ENCODE measurements at places on chromosomes 4 and X. TPM values are rescaled to one million over a fixed set of nuclear protein-coding genes. Genes with fewer than 3 reads are reported as not detected.
A peak's percentile ranks its signal among the peaks of the same experiment; 100 is the strongest.

MRPS18C gene
- polyA plus RNA-seq: 56.0 TPM

NDP gene
- polyA plus RNA-seq: not detected

- DNase-seq: no peak
These were observed 47.3 kb downstream of the ARHGAP24 start for GRCh38 chr4:85522277-85522676.

HTN3 gene
- not detected for polyA plus RNA-seq

GLRA3 gene
- polyA plus RNA-seq: not detected

USP26 gene
- polyA plus RNA-seq: not detected

SLC16A2 gene
- polyA plus RNA-seq: 2.2 TPM

DNA sequence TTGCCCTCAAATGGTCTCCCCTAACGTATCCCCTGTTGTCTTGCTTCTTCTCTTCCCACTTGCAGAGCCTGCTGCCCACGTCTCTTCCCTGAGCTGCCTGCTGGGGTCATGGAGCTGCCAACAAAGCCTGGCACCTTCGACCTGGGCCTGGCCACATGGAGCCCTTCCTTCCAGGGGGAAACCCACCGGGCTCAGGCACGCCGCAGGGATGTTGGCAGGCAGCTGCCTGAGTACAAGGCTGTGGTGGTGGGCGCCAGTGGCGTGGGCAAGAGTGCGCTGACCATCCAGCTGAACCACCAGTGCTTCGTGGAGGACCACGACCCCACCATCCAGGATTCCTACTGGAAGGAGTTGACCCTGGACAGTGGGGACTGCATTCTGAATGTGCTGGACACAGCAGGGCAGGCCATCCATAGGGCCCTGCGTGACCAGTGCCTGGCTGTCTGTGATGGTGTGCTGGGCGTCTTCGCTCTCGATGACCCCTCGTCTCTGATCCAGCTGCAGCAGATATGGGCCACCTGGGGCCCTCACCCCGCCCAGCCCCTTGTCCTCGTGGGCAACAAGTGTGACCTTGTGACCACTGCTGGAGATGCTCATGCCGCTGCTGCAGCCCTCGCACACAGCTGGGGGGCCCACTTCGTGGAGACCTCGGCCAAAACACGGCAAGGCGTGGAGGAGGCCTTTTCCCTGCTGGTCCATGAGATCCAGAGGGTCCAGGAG, 2.9 kb downstream of the ERAS start:
- DNase-seq: no peak

DNA sequence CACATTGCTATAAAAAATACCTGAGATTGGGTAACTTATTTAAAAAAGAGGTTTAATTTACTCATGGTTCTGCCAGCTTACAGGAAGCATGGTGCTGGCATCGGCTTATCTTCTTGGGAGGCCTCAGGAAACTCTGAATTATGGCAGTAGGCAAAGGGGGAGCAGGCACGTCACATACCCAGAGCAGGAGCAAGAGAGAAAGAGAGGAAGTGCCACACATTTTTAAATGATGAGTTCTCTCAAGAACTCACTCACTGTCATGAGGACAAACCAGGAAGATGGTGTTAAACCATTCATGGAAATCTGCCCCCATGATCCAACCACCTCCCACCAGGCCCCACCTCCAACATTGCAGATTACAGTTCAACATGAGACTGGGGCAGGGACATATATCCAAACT, 10.0 kb upstream of the AFF1 start:
- no peak for DNase-seq

- DNase-seq: no peak
These were observed 81.0 kb upstream of the HUWE1 start for GRCh38 chrX:53767544-53767943.

DNA sequence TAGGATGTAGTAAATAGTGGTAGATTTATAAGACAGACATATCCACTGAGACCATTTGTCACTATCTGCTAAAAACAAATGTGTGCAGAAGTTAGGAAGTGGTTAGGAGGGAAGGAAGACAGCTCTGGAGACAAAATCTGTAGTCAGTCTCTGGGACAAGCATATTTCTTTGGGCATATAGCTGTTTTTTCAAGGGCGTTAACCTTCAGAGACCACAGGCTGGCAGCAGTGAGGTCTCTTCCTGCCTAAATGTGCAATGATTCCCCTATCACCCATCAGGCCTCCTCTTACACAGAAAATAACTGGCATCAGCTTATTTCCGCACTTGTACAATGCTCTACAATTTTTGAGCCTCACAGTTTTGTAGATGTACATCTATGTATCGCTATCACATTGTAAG, 6.5 kb downstream of the TMEM150C start:
- no peak for DNase-seq

DNA sequence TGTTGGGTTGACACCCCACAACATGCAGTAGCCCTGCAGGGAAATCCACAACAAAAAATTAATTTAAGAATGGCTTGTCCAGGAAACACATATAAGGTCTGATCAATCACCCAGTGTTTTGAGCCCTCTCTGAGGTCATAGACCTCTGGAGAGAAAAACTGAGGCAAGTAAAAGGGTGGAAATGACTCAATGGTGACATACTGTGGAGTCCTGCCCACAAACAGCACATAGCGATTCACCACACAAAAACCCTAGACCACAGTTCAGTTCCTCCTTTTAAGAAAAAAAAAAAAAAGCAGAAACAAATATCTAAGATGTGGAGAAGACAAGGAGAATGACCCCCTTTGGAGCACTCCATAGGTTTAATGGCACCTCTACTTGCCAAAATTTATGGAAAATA, 2691.0 kb downstream of the PCDH7 start:
- DNase-seq: no peak

SPOCK3 gene
- polyA plus RNA-seq: 0.15 TPM

DNA sequence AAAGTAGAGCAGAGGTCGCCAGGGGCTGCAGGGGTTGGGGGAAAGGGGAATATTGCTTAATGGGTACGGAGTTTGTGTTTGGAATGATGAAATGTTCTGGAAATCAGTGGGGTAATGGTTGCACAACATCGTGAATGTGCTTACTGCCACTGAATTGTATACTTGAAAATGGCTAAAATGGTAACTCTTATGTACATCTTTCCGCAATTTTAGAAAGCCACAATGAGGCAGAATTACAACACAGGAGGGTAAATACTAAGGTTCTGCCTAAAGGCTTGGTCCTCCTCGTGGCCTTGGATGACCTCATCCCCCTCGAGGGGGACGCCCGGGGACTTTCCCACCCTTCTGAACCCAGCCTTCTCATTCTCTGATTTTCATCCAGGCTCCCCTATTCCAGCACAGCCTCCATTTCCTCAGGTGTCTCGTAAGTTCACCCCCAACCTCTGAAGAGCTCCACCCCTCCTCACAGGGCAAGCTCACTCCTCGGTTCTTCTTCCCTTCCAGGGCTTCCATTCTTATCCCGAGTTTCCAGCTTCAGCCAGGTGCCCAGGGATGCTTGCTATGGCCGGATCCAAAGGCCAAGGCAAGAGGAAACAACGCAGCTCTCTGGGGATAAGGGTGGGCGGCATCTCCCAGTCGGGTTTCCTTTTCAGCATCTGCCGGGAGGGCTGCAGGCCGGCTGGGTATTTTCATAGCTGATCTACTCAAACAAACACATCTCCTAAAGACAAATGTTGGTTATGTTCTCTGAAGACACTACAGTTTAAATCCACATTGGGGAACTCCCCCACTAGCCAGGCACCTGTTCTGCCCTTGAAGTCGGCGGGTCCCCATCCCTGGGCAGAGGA, 71.3 kb upstream of the ACSL1 start:
- no peak for DNase-seq

DNA sequence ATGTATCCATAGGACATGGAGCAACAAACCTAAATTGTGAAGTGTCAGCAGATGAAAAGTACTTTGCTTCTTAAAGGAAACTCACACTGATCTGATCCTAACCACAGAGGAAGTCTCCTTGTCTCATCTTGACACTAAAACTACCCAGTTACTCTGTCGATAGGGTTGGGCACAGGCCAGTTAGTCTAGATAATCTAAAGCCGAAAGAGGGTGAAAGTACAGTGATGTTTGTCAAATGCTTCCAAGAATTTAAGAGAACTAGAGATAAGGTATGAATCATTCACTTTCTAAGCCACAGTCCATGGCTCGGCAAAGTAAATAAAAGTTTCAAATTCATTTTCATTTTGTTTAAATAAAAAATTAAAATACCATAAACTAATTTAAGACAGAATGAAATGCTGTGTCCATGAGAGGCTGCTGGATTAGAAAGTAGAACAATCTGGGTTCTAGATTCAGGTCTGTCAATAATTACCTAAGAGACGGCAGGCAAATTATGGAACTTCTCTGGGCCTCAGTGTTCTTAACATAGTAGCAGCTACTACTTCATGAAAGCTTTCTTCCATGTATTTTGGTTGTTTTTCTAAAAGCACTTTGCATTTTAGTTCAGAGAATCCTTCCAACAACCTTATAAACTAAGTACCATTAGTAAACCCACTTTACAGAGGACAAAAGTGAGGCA, 176.7 kb downstream of the LDB2 start:
- no peak for DNase-seq

GRCh38 chrX:29662759-29663503, 552.4 kb upstream of the MAGEB2 start:
- DNase-seq: no peak

DNA sequence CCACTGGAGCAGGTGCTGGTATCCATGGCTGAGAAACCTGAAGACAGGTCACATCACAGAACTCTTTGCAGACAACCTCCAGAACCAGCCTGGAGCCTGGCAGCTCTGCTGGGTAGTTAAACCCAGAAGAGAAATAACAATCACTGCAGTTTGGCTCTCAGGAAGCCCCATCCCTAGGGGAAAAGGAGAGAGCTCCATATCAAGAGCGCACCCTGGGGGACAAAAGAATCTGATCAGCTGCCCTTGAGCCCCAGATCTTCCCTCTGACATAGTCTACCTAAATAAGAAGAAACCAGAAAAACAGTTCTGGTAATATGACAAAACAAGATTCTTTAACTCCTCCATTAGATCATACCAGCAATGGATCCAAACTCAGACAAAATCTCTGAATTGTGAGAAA, 823.2 kb upstream of the FRG1 start:
- DNase-seq: no peak

DNA sequence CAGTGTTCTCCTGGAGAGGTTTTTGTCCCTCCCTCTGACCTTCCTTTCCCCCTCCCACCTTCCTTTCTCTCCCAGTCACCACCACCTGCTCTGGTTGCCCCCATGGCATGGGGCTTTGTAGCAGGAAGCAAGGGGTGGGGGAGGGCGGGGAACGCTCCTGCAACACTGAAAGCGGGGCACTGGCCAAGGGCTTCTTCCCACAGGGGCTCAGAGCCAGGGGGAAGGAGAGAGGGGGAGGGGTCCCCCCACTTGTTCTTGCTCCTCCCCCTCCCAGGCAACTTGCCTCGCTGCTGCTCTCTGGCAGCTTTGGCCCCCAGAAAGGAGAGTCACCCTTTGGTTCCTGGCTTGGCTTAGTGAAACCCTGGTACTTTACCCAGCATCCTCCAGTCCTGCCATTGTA, 48.4 kb downstream of the BCORL1 start:
- no peak for DNase-seq

FGFBP1 gene
- not detected for polyA plus RNA-seq

DNA sequence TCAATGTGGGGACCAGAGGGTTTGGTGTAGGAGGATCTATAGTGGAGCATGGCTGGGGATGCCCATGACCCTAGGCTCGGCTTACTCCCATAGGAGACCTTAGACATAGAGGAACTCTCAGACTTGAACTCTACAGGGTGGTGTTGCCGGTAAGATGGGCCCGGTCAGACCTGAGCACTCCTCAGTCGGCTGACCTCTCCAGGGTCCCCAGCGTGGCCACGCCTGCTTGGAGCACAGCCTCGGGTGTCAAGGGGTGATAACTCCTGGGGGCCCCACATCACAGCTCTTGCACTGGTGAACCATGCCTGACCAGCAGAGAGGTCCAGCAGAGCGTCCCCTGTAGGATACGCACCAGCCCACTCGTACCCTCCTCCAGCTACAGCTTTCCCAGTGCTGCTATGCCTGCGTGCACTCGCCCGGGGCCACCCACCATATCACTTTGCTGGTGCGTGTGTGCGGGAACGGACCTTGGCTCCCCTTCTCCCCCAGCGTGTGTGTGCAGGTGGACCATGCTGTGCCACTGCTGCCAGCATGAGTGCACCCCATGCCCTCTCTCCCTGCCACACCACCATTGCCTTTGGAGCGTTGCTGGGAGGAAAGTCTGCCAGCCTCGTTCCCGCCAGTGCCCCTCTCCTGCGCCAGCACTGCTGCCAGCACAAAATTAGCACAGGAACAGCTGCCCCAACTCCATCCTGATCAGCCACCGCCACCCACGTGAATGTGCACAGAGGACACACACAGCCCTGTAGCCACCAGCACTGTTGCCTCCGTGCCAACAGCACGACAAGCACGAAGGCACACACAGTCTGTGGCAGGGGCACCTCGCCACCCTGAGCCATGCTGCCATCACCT, 806.6 kb downstream of the GLUD2 start:
- DNase-seq: no peak

NAA11 gene
- not detected for polyA plus RNA-seq

DNA sequence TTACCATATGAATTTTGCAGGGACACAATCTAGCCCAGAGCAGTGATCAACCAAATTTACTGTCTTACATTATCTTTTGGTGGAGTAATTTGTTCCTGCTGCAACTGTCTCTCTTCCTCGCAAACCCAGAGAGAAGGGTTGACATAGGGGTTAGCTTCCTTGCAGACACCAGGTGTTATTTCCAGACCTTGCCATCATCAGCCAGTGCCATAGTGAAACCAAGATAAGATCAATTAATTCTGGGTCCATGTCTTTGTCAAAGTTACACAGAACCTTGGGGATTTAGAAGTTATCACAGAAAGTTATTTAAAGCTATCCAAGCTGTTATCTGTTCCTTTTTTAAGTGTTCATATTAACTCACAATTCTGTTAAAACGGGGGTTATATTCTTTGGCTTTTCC, 23.6 kb upstream of the GPRIN3 start:
- no peak for DNase-seq

DNA sequence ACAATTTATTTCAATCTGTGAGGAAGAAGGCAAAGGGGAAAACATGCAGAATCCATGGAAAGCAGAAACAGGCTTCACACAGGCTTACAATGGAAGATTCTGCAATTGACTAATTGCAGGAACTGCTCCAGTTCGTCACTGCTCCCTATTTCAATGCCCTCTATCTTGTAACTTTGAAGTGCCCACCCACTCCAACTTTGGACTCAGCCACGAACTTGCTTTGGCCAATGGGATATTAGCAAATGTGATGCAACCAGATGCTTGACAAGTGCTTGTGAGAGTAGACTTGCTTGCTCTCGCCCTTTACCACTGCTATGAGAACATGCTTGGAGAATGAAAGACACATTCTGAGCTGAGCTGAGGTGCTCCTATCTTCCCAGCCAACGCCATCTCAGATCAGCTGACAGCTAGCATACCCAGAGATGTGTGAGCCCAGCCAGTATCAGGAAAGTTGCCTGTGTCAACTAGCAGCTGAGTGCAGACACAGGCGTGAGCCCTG, 105.7 kb upstream of the PTCHD1 start:
- DNase-seq: peak; percentile 13

- no peak for DNase-seq
These were observed 1191.8 kb downstream of the ARAP2 start for GRCh38 chr4:35052546-35052945.

- no peak for DNase-seq
These were observed 278.6 kb upstream of the DIPK2B start for GRCh38 chrX:45479196-45479834.

- no peak for DNase-seq
These were observed 34.0 kb downstream of the ELF2 start for GRCh38 chr4:139142980-139143379.

UPF3B gene
- polyA plus RNA-seq: 7.5 TPM

Data from heart left ventricle (tissue), 16 donors.